ENCODE measurements at places on chromosomes 3 and 15.

- DNase-seq, result no peak
These were observed 512.1 kb downstream of the ROBO1 start for GRCh38 chr3:79255702-79256101.

GRCh38 chr15:62797171-62797570 is 245.4 kb upstream of the TPM1 start:
- DNase-seq, result no peak

GRCh38 chr3:59809016-59809415 is 759.2 kb upstream of the CFAP20DC start:
- no peak for DNase-seq

GRCh38 chr3:14844386-14845170 is 25.8 kb downstream of the FGD5 start:
- no peak for DNase-seq

DNA sequence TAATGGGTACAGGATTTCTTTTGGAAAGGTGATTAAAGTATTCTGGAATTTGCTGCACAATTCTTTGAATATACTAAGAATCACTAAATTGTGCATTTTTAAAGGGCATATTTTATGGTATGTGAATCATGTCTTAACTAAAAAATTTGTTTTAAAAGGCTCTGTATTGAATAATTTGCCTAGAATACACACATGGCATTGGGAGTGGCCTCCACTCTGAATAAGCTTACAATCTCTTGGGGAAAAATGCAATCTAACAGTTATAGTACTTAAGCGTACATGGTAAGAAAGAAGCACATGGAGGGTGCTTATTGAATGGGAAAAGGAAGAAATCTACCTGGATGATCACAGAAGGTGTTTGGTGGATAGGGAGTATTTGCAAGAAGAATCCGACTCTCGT is 385.1 kb downstream of the LPP start:
- DNase-seq, result no peak

GRCh38 chr15:70186152-70186551 is 88.4 kb upstream of the TLE3 start:
- no peak for DNase-seq

- DNase-seq, result no peak
These were observed 63.8 kb downstream of the CNTN3 start for GRCh38 chr3:74550686-74551085.

DNA sequence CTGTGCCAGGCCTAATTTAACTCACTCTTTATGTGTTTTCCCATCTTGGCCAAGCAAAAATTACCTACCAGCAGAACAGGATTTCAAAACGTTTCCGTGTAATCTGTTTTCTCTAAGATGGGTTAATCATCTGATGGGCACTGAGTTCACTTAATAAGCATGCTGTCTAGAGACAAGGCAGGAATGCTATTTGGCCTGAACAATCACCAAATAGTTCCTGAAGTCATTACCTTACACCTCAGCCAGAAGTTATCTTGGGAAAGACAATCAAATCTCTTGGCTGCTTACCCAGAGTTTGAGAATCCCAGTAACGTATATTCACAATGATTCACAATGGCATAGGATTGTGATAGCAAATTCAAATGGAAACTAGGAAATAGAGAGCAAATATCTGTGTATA is 779.1 kb downstream of the CADM2 start:
- no peak for DNase-seq

DNA sequence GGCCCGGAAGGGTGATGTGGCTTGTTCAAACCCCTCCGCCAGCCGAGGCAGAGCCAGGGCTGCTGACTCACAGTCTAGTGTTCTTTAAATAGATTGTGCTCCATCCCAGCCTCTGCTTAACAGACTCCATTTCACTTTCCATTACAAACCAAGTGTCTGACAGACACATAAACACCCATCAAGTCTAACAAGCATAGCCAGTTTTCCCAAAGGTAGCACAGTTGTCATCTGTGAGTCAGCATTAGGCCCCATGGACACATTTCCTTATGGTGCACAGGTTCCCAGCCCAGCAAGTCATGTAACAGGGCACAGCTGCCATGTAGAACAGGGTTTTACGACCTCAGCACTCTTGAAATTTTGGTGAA is 109.9 kb upstream of the RAP2B start:
- peak; percentile 78 for DNase-seq

- no peak for DNase-seq
These were observed 1.1 kb downstream of the GPR27 start for GRCh38 chr3:71754610-71755253.

- DNase-seq, result no peak
These were observed 105.1 kb downstream of the MECOM start for GRCh38 chr3:169558371-169558770.

DNA sequence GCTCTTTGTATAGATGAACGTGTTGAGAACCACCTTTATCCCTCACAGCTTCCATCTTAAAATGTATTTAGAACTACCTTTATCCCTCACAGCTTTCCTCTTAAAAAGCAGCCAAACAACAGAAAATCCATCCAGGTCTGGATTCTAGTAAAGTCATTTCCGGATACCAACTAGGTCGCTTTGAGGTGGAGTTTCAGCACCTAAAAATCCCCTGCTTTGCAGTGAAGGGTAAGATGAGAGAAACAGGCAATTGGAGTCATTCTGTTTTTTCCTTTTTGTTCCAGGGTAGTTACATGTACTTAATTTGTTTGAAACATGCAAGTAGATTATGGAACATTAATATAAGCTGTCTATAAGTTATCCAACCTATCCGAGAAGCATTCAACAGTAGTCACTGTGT is 192.0 kb downstream of the UBE2E2 start:
- no peak for DNase-seq

- no peak for DNase-seq
These were observed 783.3 kb upstream of the ARRDC4 start for GRCh38 chr15:97177151-97177577.

GRCh38 chr3:42254566-42254965 is 11.4 kb downstream of the CCK start:
- no peak for DNase-seq

GRCh38 chr3:8853081-8853480 is 83.7 kb upstream of the OXTR start:
- no peak for DNase-seq

GRCh38 chr3:124374583-124374982 is 355.7 kb upstream of the UMPS start:
- no peak for DNase-seq

GRCh38 chr15:64452988-64453688 is 7.2 kb upstream of the ZNF609 start:
- no peak for DNase-seq

DNA sequence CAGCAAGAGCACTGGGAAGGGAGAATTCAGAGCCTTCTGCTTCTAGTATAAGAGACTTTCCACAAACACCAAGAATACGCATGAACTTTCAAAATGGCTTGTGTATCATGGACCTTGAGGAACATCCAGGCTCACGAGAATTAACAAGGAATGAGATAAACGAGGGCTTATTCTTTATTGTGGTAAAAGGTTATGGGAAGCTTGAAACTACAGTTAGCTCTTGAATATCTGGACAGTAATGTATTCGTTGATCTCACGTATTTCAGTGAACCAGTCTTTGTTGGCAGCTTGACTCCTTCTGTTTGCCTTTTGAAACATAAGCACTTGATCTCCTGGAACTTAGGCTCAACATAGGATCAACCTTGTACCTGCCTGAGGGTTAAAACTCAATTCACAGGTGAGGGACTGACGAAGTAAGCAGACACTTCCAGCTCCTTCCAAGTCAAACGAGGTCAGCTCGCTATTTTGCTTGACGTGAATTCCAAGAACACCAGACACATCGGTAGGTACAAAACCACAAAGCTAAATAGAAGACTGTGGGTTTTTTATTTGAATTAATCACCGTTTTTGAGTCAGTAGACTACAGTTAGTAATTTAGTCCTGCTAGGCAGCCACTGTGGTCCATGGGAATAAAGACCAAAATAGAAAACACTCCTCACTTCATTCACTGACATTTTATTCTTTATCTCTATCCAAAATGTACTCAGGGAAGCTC is 30.8 kb downstream of the GALNT15 start:
- peak; percentile 80 for DNase-seq

- DNase-seq, result no peak
These were observed 153.8 kb upstream of the RAP2B start for GRCh38 chr3:153008226-153008625.
